ENCODE measurements at places on chromosomes 16 and 17.

- DNase-seq, result no peak
Observed at GRCh38 chr16:1929105-1929504, 10.9 kb upstream of the HS3ST6 start.

GRCh38 chr17:28720247-28720996 lies 637 bp downstream of the RPL23A start:
- no peak for DNase-seq

GRCh38 chr16:17476414-17477259 lies 5.9 kb upstream of the XYLT1 start:
- peak; percentile 50 for DNase-seq

GRCh38 chr16:81939164-81940056 lies 71.9 kb downstream of the SDR42E1 start:
- DNase-seq, result no peak

DNA sequence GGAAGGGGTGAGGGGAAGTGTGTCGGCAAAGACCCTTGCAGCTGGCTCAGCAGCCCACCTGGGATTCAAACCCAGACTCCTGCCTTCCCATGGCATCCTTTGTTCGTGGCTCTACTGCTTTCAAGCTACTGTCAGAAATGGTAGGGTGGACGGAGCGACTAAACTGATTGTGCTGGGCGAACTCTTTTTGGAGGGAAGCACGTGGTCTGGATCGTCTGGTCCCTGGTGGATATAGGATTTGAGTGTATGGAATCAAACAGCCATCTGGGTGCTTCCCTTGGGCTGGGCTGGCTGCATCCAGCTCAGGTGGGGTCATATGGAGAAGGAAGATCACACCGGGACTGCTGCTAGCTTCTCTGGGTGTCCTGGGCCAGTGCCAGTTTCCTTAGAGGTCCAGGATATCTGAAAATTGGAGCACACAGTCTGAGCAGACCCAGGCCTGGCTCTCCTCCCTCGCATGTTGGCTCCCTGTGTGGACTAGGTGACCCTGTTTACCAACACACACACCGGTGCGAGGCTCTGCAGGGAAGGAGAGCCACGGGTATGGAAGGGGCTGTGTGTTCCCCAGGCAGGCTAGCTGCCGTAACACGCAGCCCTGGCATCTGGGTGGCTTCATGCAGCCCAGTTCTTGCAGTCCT lies 8.6 kb downstream of the CMIP start:
- no peak for DNase-seq

- DNase-seq, result peak; percentile 93
Observed at GRCh38 chr17:41647940-41648410, 23.6 kb upstream of the KRT17 start.

DNA sequence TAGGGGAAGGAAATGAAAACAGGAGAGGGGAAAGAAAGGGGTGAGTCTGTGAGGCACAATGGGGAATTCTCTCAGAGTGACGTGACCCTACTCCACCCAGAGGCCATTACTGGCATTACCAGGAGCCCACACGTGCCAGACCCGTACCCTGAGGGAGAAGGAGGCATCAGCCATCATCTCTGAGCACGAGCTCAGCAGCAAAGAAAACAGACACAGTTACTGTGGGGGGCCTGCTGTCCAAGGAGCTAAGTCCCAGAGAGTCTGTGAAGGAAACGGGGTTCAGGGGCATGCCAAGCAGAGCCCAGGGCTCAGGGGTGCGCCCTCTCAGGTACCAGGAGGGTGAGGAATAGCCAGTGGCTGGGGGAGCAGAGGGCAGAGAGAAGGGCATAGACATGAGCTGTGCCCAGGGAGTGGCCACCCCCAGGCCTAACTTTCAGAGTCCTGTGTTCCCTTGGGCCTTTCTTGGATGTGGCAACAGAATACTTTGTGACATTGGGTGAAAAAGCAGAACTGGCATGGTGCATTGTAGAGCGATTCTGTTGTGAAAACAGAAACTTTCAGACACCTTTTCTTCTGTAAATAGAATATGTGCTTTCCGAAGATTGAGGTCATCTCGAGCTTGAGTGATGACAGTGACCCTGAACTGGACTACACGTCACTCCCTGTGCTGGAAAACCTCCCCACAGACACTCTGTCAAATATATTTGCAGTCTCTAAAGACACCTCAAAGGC lies 11.3 kb downstream of the TAF1C start:
- no peak for DNase-seq

DNA sequence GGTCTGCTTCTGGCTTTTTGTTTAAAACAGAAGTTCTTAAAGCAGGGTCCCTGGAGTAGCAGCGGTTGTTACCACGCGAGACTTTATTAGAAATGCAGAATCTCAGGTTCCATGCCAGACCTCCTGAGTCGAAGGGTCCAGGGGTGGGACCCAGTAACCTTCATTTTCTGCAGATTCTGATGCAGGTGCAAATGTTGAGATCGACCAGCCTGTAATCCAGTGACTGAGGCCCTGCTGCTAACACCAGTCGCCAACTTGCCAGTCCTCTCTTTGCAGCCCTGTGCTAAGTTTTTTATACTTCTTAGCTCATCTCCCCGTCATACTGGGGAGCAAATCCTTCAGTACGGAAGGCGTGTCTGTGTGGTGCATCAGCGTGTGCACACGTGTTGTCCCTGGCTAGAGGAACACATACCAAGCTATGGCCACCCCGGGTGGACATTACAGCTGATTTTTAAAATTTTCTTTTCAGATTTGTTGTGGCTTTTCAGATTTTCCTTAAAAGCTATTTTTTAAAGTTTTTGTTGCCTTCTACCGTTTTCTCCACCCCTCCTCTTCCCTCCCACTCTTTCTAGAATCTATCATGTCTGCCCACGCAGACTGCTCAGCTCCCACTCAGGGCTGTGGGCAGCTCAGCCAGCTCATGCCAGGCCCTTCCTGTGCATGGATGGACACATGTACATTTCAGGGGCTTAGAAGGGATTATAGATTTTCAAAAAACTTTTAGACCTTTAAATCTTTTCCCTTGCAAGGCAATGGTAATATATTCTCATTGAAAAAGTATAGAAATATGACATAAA lies 57.7 kb downstream of the MEAK7 start:
- no peak for DNase-seq

DNA sequence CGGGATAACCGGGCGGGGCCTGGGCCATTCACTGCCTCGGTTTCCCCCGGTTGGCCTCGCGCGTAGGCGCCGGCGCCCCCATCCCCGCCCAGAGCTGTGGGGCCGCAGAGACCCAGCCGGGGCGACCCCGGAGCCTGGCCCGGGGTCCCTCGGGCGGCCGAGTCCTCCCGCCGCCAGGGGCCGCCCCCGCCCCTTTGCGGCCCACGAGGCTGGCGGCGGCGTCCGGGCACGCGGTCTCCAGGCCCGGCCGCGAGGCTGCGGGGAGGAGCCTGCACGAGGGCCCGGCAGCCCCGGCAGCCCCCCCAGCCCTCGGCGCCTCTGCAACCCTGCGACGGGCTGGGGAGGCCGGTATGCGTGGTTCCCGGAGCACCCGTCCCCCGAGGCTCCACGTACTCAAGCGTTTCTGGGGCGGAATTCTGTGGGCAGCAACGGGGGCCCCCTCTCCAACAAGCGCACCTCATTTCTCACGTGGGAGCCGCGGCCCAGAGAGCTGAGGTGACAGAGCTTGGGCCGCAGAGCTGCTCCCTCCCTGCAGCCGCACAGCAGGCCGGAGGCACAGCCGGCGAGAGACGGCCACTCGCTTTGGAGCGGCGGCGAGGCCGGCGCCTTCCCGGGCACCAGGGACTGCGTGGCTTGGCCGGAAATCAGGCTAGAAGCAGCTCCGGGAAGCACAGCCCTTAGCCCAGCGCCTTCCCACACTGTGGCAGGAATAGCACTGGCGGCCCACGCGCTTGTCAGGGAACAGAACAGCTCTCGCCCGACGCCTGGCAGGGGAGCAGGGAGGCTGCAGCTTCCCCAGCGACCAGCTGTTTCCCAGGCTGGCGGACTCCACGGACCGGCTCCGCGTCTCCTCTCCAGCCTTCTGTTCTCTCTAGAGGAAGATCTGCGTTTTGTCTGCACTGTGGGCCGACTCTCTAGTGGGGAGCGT lies 867 bp upstream of the LIMD2 start:
- peak; percentile 64 for DNase-seq

- no peak for DNase-seq
Observed at GRCh38 chr16:58211245-58211644, 13.3 kb upstream of the CSNK2A2 start.

DNA sequence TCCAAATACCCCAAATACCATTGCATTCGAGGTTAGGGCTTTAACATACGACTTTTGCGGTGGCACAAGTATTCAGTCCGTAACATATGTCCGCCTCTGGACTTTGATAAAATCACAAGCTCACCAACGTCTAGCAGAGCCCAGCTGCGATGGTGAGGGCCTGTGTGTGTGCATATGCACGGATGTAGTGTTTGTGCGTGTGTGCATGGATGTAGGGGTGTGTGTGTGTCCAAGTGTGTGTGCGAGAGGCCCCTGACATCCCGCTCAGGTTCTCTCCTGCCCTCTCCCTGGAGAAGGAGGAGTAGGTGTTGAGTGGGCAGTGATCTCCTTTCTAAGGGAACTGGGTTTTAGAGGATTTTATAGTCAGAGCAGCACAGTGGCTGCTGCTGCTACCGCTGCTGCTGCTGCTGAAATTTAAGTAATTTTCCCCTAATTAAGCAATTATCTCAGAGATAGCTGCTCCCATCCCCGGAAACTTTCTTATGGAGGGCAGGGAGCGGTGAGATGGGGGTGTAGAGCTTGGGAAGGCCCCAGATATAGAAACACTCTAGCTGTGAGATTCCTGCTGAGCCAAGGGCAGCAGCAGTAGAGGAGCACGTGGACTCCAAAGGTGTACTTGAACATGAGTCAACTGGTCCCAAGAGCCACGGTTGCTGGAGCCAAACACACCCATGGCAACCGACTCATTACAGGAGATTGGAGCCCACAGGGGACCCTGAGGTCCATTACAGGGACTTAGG lies 121.7 kb upstream of the SDK2 start:
- DNase-seq, result no peak

DNA sequence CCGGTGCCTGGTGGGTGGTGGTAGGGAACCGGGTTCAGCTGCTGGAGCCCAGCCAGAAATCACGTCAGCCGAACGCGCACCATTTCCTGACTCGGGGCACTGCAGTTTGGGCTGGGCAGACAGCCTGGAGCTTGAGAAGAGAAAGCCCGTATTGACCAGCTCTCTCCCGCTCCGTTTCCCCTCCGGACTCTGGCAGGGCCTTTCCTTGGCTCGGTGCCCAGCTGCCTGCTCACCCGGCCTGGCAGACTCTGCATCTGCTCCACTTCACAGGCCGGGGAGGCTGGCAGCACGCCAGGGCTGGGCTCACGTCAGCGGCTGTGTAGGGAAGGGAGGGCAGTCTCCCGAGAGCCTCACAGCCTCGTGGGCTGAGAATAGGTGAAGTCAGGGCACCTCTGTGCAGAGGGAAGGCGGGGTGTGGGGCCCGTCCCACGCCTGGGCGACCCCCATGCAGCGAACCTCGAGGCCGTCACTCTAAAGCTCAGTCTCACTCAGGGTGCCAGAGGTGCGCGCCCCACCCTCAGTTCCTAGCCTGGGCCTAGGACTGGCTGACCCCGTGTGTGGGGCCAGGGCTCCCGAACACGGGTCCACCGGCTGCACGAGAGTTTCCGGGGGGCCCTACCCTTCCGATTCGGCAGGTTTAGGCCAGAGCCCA lies 59.1 kb downstream of the OR1D5 start:
- DNase-seq, result peak; percentile 71
